ENCODE measurements at places on chromosomes 4 and X. TPM values are rescaled to one million over a fixed set of nuclear protein-coding genes. Genes with fewer than 3 reads are reported as not detected.

AWAT2 gene
- not detected for total RNA-seq

CPE gene
- total RNA-seq = 3.9 TPM

SETD7 gene
- total RNA-seq = 48.4 TPM

H2BW2 gene
- total RNA-seq = not detected

ZFP42 gene
- total RNA-seq = under 0.01 TPM

USP17L15 gene
- not detected for total RNA-seq

RASSF6 gene
- total RNA-seq = not detected

MAGEB10 gene
- not detected for total RNA-seq

NCAPG gene
- total RNA-seq = 4.7 TPM

DOK7 gene
- 0.09 TPM for total RNA-seq

TLL1 gene
- total RNA-seq = not detected

MRPS18C gene
- 25.4 TPM for total RNA-seq

RAB39B gene
- total RNA-seq = 2.5 TPM

PAK3 gene
- total RNA-seq = 1.4 TPM

RBMX2 gene
- total RNA-seq = 42.6 TPM

HHIP gene
- 0.16 TPM for total RNA-seq

KCNE5 gene
- total RNA-seq = 0.32 TPM

RTL3 gene
- total RNA-seq = not detected

NIPAL1 gene
- not detected for total RNA-seq

L1CAM gene
- total RNA-seq = 0.09 TPM

BANK1 gene
- total RNA-seq = 0.32 TPM

CFAP47 gene
- under 0.01 TPM for total RNA-seq

OPRPN gene
- total RNA-seq = not detected

MAGEA1 gene
- not detected for total RNA-seq

GLRB gene
- total RNA-seq = 1.7 TPM
